T-helper 1 cell (primary cell): ENCODE measurements at places on chromosomes 11 and 22.

DNA sequence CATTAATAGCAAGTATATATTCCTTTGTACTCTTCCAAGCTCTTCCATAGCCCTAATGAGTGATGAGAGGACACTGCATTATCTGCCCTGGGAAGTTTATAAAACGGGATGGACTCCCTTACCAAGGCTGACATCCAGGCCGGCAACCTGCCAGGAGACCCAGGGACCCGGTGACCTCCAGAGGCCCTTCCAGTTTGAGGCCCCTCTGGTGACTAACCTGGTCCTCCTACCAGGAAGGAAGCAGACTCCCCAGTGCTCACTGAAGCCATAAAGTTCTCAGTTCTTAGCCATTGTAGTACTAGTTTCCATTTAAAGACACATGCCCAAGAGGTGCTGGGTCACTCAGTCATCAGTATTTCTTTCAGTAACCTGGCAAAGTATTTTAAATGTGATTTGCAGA is 345.4 kb downstream of the TENM4 start:
- no peak for DNase-seq

- no peak for DNase-seq
Measured at GRCh38 chr22:30667107-30667493, 575 bp downstream of the DUSP18 start.

- DNase-seq, result no peak
Measured at GRCh38 chr11:57322256-57323166, 2.2 kb downstream of the TNKS1BP1 start.

- DNase-seq, result no peak
Measured at GRCh38 chr11:21426931-21427330, 757.5 kb downstream of the NELL1 start.

DNA sequence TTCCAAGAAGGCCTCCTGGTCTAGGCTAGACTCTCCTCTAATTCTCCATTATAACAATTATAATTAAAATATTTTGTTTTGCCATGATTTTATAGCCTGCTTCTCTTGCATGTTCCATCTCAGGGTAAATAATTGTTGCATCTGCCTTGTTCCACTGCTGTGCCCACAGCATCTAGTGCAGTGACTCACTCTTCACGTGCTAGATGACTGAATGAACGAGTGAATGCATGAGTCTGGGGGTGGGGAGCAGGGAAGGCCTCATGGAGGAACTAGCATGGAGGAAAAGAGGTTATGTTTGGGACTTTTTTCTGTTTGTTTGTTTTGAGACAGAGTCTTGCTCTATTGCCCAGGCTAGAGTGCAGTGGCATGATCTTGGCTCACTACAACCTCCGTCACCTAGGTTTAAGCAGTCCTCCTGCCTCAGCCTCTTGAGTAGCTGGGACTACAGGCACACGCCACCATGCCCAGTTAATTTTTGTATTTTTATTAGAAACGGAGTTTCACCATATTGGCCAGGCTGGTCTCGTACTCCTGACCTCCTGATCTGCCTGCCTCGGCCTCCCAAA is 5.2 kb upstream of the OAF start:
- DNase-seq, result no peak

- DNase-seq, result no peak
Measured at GRCh38 chr11:120130176-120130980, 7.5 kb downstream of the TRIM29 start.

- DNase-seq, result no peak
Measured at GRCh38 chr22:38710351-38710750, 4.6 kb downstream of the GTPBP1 start.
